ENCODE measurements at places on chromosomes 6 and 20.

DNA sequence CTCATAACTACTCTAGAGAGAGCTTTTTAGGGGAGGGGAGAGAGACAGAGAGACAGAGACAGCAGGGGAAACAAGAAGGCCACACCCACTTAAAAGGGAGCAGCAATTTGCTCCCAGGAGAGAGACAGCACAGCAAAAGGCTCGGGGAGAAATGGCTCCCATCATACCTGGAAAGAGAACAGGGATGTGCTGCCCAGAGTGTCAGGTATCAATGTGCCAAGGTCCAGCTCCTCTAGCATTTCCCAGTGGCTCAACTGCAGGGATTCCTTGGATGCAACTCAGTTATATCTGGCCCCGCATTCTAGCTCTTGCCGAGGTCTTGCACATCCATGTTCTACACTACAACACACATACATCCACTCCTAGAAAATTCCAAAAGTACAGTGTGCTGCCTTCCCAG is 304.0 kb upstream of the CDYL start:
- DNase-seq, result no peak

- DNase-seq, result peak; percentile 36
These were observed 19.0 kb upstream of the UTRN start for GRCh38 chr6:144266091-144266649.

- no peak for DNase-seq
These were observed 114.6 kb downstream of the SOBP start for GRCh38 chr6:107604549-107604948.

DNA sequence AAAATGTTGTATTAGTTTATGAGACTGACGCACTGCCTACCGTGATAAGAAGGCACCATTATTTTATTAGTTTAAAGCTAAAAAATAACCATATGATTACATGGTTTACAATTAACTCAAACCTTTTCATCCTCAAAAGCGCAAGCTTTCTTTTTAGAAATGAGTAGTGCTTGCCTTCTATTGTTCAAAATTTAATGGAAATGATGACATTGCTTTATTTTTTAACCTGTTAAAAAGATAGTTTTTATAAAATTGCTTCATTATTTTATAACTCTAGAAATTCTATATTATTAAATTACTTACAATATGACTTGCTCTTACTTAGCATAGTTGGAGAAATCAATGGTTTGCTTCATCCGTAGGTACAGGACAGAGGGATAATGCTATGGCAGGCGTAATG is 78.7 kb upstream of the HDDC2 start:
- no peak for DNase-seq

- no peak for DNase-seq
These were observed 279.7 kb downstream of the KIF16B start for GRCh38 chr20:16293590-16293989.

DNA sequence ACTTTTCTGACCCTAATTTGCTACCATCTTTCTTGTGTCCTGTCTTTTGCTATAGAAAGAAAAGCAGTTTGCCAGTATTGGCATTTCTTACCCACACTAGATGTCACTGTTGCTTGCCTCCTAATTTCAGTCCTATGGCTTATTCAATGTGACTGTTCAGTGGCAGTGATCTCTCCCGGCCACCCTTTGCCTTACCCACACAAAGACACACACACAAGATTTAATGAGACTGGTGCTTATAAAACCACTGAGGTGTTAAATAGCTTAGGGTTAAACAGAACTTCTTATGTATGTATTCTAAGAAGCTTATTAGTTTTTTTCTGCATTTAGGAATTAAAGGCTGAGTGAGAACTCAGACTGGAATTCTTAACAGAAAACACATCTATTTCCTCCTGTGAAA is 233.6 kb upstream of the ASCC3 start:
- DNase-seq, result peak; percentile 15

GRCh38 chr6:89042664-89043063 is 37.9 kb upstream of the PNRC1 start:
- no peak for DNase-seq

DNA sequence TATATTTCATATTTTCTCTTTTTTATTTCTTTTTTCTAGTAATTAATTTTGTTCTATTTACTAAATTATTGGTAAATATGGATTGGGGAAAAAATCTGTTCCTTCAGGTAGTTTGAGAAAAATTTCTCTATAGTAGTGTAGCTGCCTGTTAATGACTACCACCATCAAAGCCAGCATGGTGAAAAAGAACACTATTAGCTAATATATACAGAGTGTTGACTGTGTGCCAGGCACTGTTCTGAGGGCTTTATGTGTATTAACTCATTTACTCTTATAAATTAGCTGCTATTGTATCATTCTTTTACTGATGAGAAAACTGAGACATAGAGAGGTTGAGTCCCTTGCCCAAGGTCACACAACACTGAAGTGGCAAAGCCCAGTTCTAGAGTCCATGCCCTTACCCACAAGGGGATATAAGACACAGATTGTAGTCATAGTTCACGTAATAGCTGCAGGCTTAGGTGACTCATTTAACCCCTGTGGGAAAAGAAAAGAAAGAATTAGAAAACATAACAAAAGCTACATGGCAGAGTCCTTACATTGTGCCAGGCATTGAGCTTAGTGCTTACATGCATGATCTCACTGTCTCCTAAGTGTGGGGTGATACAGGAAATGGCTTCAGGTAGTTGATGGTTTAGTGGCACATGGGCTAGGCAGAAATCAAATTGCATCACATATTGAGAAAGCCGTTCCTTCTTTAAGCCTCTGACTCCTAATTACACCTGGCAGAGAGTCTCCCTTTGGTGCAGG is 12.2 kb upstream of the AKIRIN2 start:
- peak; percentile 80 for DNase-seq

DNA sequence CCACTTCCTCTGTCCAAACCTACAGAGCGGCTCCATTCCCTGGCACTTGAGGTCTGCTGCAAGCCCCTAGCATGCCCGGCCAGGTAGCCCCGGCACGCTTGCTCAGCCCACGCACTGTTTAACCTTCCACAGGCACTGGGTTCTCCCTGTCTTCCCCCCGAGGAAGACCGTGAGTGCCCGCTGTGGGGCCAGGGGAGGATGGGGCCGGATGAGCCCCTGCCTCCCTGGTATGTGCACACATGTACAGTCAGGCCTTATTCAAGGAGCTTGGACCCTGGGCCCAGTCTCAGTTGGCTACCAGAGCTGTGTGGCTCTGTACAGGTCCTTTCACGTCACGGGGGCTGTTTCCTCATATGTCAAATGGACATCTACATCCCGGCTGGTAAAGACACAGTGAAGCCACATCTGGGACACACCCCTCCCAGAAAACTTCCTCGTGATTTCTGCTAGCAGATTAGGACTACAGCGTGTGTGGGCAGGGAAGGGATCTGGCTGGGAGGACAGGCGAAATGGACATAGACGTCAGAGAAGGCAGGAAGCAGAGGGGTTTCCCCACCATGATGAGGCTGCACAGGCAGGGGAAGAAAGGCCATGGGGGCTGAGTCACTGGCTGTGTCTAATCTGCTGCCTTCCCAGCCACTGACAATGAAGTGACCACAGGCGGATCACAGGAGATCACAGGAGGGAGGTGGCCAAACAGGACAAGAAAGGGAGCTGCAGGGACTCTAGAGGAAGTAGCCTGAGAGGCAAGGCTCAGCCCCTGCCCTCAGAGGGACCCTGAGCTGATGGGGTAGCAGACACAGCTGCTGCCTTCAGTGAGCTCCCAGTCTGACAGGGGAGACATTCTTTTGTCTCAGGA is 62.9 kb downstream of the MRPL14 start:
- no peak for DNase-seq

GRCh38 chr6:25542984-25543910 is 108.8 kb upstream of the SCGN start:
- no peak for DNase-seq

- DNase-seq, result no peak
These were observed 69.5 kb downstream of the CSE1L start for GRCh38 chr20:49115564-49115963.

DNA sequence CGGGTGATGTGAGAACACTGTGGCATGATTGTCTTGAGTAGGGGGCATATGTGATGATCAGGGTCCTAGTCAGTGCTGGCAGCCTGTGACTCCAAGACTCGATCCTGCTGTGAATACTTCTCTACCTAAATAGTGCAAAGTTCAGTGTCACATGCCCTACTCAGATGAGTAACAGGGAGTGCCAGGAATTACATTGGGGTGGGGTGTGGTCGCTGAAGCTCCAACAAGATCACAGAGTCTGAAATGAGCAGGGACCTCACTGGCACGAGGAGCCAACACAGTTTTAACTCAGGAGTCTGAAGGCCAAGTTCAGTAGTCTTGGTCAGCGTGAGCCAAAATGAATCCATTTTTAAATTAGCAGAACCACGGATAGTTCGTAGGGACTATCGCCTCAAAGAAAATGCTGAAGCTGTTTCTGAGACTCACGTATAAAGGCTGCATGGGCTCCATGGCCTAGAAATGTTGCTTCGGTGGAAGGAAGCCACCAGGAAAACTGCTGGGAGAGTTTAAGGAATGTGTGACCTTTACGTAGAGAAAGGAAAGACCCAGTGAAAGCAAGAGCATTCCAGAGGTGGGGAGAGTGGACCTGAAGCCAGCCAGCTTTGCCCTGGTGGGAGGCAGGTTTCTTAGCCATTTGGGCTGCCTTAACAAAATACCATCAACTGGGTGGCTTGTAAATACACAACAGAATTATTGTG is 72.2 kb downstream of the RPP40 start:
- no peak for DNase-seq

- no peak for DNase-seq
These were observed 3.8 kb downstream of the UNC93A start for GRCh38 chr6:167294651-167295494.

DNA sequence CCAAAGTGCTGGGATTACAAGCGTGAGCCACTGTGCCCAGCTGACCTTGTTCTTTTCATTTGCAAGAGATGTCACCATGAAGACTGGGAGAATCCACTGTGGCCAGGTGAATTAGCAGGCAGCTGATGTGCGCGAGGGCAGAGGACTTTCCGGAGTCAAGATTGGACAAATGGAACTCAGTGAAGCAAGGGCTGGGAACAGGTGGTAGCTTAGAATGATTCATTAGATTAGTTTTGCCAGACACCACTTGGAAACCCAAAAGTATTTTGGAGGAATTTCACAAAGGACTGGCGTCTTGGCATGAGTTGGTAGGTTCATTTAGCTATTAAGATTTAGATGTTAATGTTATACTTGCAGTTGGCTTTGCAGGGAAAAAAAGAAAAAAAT is 4.7 kb upstream of the AKAP7 start:
- DNase-seq, result no peak

GRCh38 chr20:64253000-64253383 is 2.6 kb upstream of the PCMTD2 start:
- DNase-seq, result no peak

DNA sequence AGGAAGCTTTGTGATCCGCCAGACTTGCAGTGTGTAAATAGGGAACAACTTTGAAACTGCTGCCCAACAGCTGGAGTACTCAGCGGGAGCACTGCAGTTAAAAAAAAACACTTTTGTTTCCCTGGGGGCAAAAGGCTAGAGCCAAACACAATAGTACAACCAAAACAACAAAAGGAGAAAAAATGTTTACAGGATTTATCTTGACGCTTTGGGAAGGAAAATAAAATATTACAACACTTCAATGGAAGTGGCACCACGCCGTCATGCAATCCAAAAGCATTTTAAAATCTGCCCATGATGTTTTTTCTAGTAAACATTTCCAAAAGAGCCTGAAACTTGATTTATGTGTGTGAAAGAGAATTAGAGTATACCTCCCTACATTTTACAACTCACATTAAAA is 26.0 kb downstream of the PTPRK start:
- DNase-seq, result no peak

DNA sequence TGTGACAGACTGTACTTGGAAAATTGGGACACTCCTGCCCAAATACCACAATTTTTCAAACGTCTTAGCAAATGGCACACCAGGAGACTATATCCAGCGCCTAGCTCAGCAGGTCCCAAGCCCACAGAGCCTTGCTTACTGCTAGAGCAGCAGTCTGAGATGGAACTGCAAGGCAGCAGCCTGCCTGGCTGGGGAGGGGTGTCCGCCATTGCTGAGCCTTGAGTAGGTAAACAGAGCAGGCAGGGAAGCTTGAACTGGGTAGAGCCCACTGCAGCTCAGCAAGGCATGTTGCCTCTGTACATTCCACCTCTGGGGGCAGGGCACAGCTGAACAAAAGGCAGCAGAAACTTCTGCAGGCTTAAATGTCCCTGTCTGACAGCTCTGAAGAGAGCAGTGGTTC is 1003.3 kb upstream of the MAP3K7 start:
- DNase-seq, result no peak

DNA sequence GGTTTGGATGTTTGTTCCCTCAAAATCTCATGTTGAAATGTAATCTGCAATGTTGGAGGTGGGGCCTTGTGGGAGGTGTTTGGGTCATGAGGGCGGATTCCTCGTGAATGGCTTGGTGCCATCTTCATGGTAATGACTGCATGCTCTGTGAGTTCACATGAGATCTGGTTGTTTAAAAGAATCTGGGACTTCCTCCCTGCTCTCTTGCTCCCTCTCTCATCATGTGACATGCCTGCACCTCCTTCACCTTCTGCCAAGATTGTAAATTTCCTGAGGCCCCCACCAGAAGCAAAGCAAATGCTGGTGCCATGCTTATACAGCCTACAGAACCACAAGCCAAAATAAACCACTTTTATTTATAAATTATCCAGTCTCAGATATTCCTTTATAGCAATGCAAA is 250.3 kb upstream of the PLN start:
- DNase-seq, result no peak

GRCh38 chr6:139977887-139978332 is 603.5 kb upstream of the CITED2 start:
- DNase-seq, result peak; percentile 25

DNA sequence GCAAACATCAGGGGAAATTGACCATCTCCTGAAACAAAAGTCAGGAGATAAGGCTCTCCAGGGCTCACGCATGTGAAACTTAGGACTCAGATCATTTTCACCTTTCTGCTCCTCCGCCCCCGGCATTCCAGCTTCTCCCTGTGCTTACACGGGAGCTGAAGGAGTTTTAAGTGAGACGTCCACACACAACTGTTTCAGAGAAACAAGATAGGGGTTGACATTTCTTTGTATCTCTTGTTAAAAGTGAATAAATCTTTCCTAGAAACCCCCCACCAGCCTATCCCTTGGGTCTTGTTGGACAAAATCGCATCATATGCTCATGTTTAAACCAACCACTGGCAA is 46.1 kb downstream of the FAM50B start:
- DNase-seq, result no peak

- DNase-seq, result no peak
These were observed 2.4 kb downstream of the SPDEF start for GRCh38 chr6:34553750-34554149.

GRCh38 chr6:41555326-41556300 is 9.4 kb downstream of the FOXP4 start:
- no peak for DNase-seq
